ENCODE measurements at places on chromosomes 1 and 21.

DNA sequence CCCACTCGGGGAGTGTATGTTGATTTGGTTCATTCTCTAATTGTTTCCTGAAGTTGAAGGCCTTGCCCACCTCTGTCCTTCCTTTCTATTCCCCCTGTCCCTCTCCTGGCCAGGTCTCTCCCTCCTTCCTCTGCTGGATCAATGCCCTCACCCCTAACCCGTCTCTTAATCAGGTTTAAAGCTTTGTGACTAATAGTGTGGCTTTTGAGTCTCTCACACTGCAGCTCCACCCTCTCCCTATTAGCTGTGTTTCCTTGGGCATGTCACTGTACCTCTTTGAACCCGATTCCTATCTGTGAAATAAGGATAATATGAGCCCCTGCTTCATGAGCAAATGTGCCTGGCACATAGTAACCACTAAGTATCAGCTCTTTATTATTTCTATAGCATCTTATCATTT lies 20.5 kb downstream of the AHDC1 start:
- DNase-seq, result no peak

DNA sequence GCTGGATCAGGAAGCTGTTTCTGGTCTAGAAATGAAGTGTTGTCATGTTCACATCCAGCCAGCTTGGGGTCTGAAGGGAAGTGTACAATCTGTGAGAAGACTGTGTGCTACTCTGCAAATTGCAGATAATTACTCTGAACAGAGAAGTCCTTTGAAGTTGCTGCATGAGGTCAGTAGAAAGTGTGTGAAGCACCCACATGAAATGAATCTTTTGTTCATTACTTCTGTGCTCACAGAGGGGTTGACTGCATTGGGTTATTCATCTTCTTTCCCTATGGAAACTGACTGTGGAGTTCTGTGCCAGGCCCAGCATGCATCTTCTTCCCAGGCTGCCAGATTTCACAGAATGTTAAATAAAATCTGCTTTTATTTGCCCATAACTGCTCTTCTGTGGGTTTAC lies 47.1 kb downstream of the CTH start:
- no peak for DNase-seq

DNA sequence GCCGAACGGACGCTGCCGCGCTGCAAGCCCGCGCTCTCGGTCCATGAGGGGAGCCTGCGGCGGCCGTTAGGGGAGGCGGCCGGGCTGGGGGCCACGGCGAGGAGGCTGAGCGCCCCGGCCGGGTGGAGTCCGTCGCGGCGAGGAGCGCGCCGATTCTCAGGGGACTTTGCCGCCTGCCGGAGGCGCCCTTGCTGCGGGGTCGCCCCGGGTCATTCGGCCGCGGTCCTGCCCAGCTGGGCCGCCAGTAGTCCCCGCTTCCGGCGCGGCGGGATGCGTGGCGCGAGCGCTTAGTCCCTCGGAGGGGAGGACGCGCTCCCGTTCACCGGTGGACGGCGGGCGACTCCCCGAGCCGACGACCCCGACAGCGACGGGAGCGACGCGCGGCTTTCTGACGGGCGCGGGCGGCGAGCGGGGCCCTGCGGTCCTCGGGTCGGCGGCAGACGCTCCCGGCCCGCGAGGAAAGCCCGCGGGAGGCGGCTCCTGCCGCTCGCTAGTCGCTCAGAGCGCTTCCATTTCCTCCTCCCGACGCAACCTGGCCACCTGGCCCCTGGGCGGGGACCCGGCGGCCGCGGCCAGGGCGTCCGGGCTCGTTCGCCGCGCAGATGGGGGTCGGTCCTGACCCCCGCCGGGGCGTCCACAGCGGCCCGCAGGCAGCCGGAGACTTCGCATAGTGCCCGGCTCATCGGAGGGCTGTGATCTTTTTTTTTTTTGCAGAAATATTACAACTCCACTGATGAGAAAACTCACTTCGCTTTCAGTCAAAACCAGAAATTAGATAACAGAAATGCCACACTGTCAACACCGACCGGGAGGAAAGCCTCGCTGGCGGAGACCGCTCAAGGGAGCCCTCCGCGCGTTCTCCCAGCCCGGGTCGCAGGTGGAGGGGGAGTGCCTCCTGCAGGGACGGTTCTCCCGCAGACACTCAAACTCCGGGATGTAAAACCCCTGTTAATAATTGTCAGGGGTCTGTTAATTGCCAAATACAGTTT lies 641 bp upstream of the ZBTB21 start:
- DNase-seq, result peak; percentile 23

GRCh38 chr1:160744199-160744851 lies 5.3 kb downstream of the SLAMF7 start:
- DNase-seq, result no peak

DNA sequence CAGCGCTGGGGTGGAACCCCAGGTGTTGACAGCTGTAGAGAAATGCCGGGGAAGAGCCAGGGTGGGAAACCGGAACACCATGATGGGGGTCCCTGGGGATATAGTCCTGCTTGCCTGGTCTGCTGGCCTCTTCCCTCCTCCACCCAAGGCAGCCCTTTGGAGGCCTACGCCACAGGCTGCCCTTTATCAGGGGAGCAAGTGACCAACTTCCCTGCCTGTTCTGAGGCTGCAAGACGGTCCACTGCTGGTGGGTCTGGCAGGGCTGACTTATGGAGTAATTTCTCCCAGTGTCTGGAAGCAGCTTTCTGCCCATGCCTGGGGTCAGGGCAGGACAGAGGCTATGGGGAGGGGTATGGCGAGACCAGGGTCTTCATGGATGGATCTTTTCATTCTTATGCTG lies 50.8 kb upstream of the EDN2 start:
- no peak for DNase-seq

DNA sequence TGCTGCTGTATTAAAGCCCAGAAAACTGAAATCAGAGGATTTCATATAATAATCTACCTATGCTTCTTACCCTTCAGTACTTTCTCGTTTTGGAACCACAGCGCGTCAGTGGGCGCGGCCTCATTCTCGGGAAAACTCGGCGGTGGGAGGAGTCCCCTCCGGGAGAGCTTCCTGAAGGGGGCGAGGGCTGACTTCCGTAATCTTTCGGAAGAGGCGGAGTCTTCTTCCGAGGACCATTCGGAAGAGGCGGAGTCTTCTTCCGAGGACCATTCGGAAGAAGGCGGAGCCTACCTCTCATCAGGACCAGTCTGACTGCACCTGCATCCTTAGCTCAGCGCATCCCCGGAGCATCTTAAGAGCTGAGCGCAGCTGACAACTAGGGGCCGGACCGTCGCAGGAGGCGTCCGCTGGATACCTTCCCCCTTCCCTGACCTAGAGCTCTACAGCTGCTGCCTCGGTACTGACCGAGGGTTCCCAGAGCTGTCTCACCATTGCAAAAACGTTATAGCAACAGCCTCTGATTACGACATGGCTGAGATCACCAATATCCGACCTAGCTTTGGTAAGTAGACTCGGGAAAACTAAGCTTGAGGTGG lies at the start of gene SYT11:
SYT11 (plus strand) TSS at position 334 of the 596 bp plus-strand sequence; CDS start at position 529, 195 bp downstream.
- DNase-seq, result peak; percentile 98

DNA sequence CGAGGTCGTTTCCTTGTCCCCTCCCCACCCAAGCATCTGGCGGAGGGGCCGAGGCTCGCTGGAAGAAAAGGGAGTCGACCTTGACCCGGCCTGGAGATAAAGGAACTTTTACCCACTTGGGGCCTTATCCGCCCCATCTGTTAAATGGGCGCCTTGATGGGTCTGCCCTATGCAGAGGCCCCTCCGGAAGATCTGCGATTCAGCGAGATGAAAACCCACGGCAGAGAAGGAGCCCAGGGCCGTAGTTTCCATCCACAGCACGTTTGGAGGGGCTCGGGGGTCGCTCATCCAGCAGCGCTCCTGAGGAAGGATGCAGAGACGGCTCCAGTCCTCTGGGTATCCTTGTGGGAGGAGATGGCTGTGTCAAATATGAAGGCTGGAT lies 518 bp downstream of the NCMAP start:
- DNase-seq, result no peak

- no peak for DNase-seq
Measured at GRCh38 chr21:33848249-33848953, 67.2 kb downstream of the ATP5PO start.

DNA sequence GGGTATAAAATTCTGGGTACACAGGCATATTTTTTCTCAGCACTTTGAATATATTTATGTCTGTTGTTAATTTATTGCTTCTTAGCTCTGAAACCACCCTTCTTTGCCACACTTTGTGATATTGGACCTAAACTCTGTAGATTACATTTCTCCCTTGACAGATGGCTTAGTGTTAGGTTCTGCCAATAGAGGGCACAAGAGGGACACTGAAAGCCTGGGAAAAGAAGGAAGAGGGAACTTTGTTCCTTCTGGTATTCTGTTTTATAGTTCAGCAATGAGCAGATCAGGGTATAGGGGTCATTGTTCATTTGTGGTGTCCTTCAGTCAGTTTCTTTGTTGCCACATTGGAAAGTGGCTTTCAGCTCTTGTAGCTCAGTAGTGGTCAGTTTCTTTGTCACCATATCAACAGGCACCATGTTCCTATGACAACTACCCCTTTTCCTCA lies 423.5 kb upstream of the PROX1 start:
- peak; percentile 45 for DNase-seq

DNA sequence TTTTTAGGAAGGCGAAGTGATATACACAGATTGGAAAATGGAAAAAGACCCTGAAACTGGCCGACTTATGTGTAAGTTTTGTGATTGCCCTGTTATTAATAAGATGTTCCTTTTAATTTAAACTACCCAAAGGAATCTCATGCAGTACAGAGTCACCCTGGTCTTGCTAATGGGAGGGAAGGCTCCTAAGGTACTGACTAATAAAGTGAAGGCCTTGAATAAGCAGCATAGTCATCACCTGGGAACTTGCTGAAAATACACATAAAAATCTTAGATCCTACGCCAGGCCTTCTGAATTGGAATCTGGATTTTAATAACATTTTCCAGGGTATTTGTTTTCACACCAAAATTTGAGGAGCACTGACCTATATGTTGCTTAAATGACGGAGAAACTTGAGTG lies 73.4 kb upstream of the MCOLN3 start:
- peak; percentile 45 for DNase-seq
